ENCODE measurements at places on chromosomes 5 and 9.

DNA sequence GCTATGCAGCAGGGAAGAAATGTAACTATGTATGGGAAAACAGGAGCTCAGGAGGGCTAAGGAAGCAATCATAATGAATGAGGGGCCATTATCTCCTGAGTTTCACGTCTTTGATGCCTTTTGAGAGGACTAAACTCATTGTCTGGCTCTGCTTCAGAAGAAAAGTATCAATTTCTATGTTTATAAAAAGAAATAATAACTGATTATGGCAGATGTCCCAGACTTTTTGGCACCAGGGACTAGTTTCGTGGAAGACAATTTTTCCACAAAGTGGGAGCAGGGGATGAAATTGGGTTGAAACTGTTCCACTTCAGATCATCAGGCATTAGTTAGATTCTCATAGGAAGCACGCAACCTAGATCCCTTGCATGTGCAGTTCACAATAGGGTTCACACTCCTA, 8.7 kb upstream of the IL7R start:
- no peak for DNase-seq

- DNase-seq = peak; percentile 3
These were observed 10.2 kb downstream of the DOCK8 start for GRCh38 chr9:224582-225520.

DNA sequence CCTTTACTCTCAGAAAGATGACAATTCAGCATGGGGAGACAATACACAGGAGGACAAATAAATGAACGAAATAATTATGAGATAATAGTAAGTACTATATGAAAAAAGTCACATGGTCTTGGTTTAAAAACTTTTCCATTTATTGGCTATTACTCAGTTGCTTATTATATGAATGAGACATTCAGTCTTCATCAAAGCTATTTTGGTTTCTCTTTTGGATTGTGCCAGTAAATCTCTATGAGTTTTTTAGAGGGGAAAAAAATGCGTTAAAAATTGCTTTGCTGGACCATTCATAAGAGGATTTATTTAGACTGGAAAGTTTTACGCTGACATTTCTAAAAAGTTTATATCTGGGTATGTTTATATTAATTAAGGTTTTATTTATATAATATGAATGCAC, 137.7 kb downstream of the AOPEP start:
- DNase-seq = no peak

DNA sequence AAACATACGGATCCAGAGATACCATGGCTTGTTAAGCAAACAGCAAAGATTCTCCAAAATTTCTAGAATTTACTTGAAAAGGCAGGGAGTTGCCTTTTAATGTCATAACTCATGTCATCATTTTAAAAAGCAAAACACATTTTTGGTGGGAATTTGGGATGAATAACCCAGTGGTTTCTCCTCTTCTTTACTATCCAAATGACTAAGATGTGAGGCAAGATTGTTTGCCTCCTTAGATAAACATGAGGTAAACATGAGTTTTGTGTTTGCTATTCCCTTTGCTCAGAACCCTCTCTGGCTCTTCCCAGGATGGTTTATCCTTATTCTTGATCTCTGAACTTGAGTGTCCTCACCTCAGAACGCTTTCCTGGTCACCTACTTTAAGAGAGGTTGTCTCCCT, 267.0 kb downstream of the EBF1 start:
- DNase-seq = no peak

GRCh38 chr5:116378777-116379121, 195.9 kb downstream of the SEMA6A start:
- no peak for DNase-seq

- no peak for DNase-seq
These were observed 2.6 kb downstream of the NKD2 start for GRCh38 chr5:1011226-1011631.

DNA sequence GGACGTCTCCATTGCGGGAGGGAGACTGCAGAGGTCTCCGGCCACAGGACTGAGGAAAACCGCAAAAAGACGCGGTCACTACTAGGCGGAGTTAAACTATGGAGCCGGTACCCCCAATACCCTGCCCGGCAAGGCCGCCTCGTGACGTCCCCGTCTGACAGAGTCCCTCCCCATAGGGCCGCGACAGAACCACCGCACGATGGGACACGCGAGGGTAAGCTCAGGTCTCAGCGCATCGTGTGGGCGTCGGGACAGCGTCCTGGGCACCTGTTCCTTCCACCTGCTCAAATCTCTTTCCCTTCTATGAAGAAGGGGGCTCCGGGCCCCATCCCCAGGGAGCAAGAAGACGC, 35.2 kb upstream of the GLDC start:
- DNase-seq = no peak

GRCh38 chr9:15982182-15982581, 429.3 kb downstream of the CCDC171 start:
- no peak for DNase-seq

DNA sequence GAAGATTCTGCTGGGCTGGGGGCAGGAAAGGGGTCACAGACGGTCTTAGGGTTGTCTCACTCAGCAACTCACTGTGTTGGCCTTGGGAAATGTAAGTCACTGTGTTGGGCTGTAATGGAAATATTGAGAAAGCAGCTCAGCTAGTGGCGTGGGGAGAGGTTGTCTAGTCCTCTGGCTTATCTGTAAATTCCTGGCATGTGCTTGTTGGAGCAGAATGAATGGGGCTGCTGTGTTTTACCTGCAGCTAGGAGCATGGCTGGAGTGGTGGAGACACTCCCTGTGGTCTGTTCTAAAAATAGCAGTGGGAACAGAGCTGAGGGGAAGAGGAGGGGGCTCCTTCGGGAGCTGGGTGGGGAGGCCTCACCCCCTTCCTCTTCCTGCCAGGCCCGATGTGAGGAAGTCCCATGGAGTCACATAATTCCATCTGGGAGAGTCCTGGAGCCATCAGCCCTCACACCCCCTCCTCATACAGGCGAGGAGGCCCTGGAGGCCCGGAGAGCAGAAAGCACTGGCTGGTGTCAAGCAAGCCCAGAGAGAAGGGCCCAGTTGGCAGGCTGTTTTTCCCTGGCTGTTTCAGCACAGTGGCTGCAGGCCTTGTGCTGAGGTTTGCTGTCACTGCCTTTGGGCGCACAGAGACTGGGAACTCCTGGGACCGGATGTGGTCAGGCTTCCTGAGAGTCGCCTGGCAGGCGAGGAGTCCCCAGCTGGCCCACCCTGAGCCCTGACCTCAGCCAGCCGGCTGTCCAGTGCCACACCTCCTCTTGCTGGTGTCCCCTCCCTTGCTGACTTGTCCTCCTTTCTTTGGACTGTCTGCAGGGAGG, 84.9 kb downstream of the RGS3 start:
- peak; percentile 84 for DNase-seq

- DNase-seq = peak; percentile 27
These were observed 302.7 kb downstream of the PLK2 start for GRCh38 chr5:58156973-58157701.

DNA sequence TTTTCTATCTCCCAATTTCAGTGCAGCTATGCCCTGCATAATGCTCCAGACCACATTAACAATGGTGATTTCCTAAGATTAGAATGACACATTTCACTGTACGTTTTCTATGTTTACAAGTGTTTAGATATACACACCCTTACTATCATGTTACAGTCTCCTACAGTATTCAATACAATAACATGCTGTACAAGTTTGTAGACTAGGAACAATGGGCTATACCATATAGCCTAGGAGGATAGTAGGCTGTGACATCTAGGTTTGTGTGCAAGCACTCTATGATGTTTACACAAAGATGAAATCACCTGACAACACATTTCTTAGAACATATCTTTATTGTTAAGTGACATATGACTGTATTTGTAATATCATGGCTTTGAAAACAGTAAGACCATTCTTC, 1435.6 kb upstream of the NUDT12 start:
- no peak for DNase-seq

GRCh38 chr9:3023449-3023848, 179.6 kb upstream of the PUM3 start:
- DNase-seq = no peak

- no peak for DNase-seq
These were observed 63.3 kb downstream of the COL23A1 start for GRCh38 chr5:178526773-178527457.

DNA sequence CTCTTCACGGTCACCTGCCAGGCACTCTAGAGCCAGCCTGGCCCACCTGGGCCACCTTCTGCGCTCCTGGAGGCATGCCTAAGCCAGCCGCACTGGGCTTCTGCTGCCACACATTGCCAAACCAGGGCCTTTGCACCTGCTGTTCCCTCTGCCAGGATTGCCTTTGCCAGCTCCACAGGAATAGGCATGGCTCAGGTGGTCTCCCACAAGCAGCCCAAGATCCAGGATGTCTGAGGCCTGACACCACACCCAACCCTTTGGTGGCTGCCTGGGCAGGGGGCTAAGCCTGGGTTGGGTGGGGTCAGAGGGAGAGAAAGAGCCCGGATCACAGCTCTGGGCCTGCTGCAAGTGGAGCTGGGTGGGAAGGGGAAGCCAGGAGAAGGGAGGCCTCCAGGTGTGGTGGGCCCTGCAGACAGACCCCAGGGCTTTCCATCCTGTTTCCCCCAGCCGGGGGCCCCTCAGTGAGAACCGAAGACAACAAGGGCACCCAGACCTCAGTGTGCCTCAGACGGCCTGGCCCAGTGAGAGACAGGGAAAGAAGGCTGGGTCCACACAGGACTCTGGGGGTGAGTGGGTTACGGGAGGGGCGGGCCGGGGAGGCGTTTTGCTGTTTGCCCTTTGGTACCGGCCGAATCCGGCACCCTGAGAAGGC, 672 bp upstream of the SUSD3 start:
- no peak for DNase-seq

DNA sequence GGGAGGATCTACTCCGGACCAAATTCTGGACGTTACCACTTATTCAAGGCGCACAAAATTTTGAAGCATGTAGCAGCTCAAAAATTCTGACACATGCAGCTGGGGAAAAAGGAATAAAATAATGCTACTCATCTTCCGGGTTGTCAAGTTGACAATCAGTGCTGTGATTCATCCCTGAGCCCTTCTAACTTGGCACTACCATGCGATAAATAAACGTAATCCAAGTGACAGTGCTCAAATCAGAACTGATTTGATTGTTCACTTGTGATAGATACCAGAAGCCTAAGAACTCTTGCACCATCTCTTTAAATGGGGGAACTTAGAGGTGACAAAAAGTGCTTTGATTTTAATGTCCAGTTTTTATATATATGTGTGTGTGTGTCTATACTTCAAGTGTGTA, 230.2 kb upstream of the TLE4 start:
- DNase-seq = no peak

DNA sequence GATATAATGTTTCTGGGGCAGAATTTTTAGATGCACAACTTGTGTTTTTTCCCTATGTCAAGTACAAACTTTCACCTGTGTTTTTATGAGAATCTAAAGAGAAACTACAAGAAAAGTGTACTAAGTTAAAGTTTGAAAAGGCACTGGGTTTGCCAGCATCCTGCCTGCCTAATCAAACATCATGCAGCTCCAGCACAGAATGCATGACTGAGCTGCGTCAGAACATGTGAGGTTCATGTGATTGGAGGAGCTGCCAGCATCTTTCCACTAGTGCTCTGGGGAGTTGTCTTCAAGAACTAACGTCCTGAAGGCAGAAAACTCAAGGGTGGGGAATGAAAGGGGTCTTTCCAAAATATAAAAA, 46.1 kb upstream of the RIC1 start:
- DNase-seq = peak; percentile 88

- peak; percentile 46 for DNase-seq
These were observed 1.1 kb upstream of the ARHGEF39 start for GRCh38 chr9:35666045-35666444.

GRCh38 chr9:115063058-115063845, 54.7 kb downstream of the TNC start:
- peak; percentile 42 for DNase-seq

GRCh38 chr5:158769696-158770095, 330.0 kb downstream of the EBF1 start:
- no peak for DNase-seq

- no peak for DNase-seq
These were observed 975 bp downstream of the OCLN start for GRCh38 chr5:69493396-69494133.

GRCh38 chr9:86352440-86353077, 1.7 kb downstream of the TUT7 start:
- DNase-seq = peak; percentile 29

DNA sequence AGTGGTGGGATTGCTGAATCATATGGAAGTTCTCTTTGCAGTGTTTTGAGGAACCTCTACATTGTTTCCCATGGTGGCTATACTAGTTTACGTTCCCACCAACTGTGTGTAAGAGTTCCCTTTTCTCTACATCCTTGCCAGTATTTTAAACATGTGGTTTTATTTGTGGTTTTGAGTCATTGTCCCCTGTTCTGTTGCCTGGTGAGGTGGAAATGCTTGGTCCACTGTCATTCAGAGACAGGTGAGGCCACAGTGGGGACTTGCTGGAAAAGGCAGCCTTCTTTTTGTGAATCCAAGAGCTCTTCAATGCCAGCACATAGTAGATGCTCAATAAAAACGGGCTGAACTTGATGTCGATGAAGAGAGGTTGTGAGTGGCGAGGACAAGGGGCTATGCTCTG, 44.2 kb downstream of the SH3PXD2B start:
- peak; percentile 54 for DNase-seq

DNA sequence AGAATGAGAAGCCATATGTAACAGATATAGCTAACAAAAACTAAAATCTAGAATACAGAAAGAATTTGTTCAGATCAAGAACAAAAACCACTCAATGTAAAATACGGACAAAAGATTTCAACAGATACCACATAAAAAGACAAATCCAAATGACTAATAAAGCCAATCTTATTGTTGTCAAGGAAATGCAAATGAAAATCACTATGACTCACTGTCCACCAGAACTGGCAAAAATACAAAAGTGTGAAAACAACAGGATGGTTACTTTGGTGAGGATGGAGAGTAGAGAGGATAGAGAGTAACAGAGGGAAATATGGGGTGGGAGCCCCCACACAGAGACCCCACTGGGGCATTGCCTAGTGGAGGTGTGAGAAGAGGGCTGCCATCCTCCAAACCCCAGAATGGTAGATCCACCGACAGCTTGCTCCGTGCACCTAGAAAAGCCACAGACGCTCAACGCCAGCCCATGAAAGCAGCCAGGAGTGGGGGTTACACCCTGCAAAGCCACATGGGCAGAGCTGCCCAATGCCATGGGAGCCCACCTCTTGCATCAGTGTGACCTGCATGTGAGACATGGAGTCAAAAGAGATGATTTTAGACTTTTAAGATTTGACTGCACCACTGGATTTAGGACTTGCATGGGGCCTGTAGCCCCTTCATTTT, 15.2 kb upstream of the RHOBTB3 start:
- DNase-seq = peak; percentile 87

DNA sequence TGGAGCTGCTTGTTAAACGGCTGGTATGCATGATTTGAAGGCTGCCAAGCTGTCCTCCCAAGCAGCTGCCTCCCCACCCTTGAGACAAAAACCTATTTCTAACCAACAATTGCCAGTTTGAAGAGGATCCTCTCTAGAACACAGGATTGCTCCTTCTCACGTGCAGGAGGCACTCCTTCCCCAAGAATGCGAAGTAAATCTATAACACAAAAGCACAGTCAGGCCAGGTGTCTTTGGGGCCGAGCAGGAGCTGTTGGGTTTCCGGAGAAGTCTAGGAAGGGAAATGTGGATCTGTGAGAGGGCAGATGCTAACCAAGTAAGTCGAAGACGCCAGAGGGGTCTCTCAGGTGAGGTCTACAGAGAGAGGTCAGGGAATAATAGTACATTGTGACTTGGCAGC, 35.4 kb upstream of the GNPDA1 start:
- DNase-seq = no peak

Data from fibroblast of pulmonary artery (primary cell).